ENCODE measurements at places on chromosomes 2 and 18. TPM values are rescaled to one million over a fixed set of nuclear protein-coding genes. Genes with fewer than 3 reads are reported as not detected.

Gene NT5C1B
- not detected for total RNA-seq

Gene MPHOSPH10
- 31.4 TPM for total RNA-seq

Gene XIRP2
- total RNA-seq, result not detected

Gene NTSR2
- total RNA-seq, result not detected

Gene HOXD1
- total RNA-seq, result not detected

Gene SPEG
- 25.7 TPM for total RNA-seq

Gene DSC3
- total RNA-seq, result 60.8 TPM

Gene ANO7
- 0.14 TPM for total RNA-seq

Gene HOXD3
- not detected for total RNA-seq

Gene OSGEPL1
- total RNA-seq, result 3.7 TPM

Gene MAL
- not detected for total RNA-seq

Gene SNRNP200
- total RNA-seq, result 115 TPM

Gene TNFRSF11A
- total RNA-seq, result 3.0 TPM

Gene DBI
- 104 TPM for total RNA-seq

Gene DSEL
- total RNA-seq, result 19.0 TPM

Gene CYP27C1
- total RNA-seq, result not detected

Gene NCKAP1
- total RNA-seq, result 160 TPM

Gene GMCL1
- 13.2 TPM for total RNA-seq

Gene ZFAND2B
- 73.1 TPM for total RNA-seq

Gene SFTPB
- total RNA-seq, result 0.32 TPM

Gene GALNT13
- 0.54 TPM for total RNA-seq

Gene HRH4
- 0.10 TPM for total RNA-seq

Gene TUBB8B
- total RNA-seq, result not detected

Gene MAPRE2
- total RNA-seq, result 7.7 TPM

All from MCF 10A (cell line).